Jurkat, Clone E6-1 (cell line): ENCODE measurements at places on chromosomes 4 and X.

GRCh38 chr4:109590905-109591304 lies 30.9 kb downstream of the MCUB start:
- no peak for DNase-seq

- no peak for DNase-seq
These were observed 31.1 kb upstream of the CYLC1 start for GRCh38 chrX:83829874-83830273.

GRCh38 chr4:38581426-38582106 lies 82.4 kb upstream of the KLF3 start:
- DNase-seq: no peak

GRCh38 chr4:86688026-86688425 lies 93.9 kb downstream of the PTPN13 start:
- DNase-seq: no peak
